Parietal lobe (tissue), 2 donors: ENCODE measurements at places on chromosomes 7 and 10. TPM values are rescaled to one million over a fixed set of nuclear protein-coding genes. Genes with fewer than 3 reads are reported as not detected.

ZPBP gene
- not detected for total RNA-seq

GIMAP6 gene
- 2.8 TPM for total RNA-seq

ACSM6 gene
- total RNA-seq, result not detected

RAPGEF5 gene
- 77.0 TPM for total RNA-seq

FGFBP3 gene
- 28.5 TPM for total RNA-seq

TMEM273 gene
- 1.6 TPM for total RNA-seq

NKX1-2 gene
- not detected for total RNA-seq

IRF5 gene
- 1.3 TPM for total RNA-seq

DGKB gene
- 9.4 TPM for total RNA-seq

CDC14C gene
- not detected for total RNA-seq

CPA5 gene
- total RNA-seq, result not detected

TLL2 gene
- total RNA-seq, result 0.63 TPM

MPP7 gene
- total RNA-seq, result 2.2 TPM

VIPR2 gene
- total RNA-seq, result 0.63 TPM

ACHE gene
- 13.1 TPM for total RNA-seq

SORBS1 gene
- 303 TPM for total RNA-seq

ADO gene
- total RNA-seq, result 32.9 TPM

SRRT gene
- 64.5 TPM for total RNA-seq

ADIRF gene
- not detected for total RNA-seq

PKD2L1 gene
- total RNA-seq, result not detected

FBXL13 gene
- 5.6 TPM for total RNA-seq

VGF gene
- total RNA-seq, result 9.4 TPM

COL17A1 gene
- not detected for total RNA-seq

MSMB gene
- not detected for total RNA-seq

PLAC9 gene
- 1.3 TPM for total RNA-seq

FASTK gene
- total RNA-seq, result 53.5 TPM

TMEM236 gene
- not detected for total RNA-seq

TCAF2 gene
- total RNA-seq, result 1.6 TPM
